ENCODE measurements at places on chromosomes 1 and 21.

DNA sequence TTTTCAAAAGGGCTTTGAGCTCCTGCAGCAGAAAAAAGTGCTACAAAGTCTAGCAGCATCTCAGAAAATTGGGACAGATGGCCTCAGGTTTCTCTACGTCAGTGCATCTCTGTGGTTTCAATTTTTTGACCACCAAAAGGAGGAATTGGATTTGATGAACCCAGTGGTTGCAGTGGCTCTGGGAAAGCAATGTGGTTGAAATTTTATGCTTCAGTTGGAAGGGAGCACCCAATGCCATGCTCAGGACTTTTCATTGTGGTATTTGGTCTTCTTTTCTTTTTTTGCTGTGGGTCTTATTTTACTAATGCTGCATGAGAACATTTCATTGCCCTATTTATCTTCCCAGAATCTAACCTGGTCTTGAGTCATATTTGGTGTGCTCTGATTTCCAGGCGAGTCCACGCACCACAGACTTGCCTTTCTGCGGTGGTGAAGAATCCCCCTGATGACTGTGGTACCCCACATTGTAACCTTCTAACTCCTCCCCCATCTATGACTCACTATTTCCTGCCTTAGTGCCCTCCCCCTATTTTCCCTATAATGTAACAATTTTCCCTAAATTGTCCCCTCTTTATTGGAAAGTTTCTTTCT lies 56.7 kb downstream of the S1PR1 start:
- no peak for DNase-seq
- H3K4me1 ChIP-seq: peaks cover 32% of the 10 kb centered on the region
- H3K27me3 ChIP-seq: no peaks in the 10 kb centered on the region

GRCh38 chr1:7508934-7509519 lies 262.1 kb upstream of the VAMP3 start:
- no peak overlapping the region for H3K27ac ChIP-seq
- H3K4me1 ChIP-seq: no peaks in the 10 kb centered on the region
- H3K27me3 ChIP-seq: no peaks in the 10 kb centered on the region
- H3K36me3 ChIP-seq: no peaks in the 10 kb centered on the region
- DNase-seq: no peak
- no peak overlapping the region for H3K4me3 ChIP-seq

DNA sequence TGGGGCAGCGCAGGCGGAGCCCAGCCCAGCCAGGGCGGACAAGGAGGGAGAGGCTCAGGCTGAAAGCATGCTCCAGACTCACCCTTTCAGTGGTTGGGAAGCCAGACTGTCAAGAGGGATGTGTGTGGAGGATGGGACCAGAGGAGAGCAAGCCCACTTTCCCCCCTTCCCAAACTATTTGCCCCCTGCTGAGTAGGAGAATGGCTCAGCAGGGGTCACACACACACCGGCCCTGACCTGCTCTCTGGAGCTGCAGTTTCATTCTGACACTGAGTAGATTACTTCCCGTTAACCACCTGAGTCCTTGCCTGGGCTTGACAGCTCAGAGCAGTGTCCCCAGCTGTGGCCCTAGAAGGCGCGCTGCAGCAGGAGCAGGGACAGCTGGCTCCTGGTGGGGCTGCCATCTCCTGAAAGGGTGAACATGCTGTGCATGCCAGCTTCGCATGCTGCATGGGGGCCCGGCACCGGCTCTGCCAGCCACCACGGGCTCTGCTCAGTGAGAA lies 51.6 kb upstream of the CNTN2 start:
- H3K36me3 ChIP-seq: no peaks in the 10 kb centered on the region
- H3K27me3 ChIP-seq: no peaks in the 10 kb centered on the region
- no peak for DNase-seq
- H3K27ac ChIP-seq: no peak overlapping the region
- H3K4me3 ChIP-seq: no peak overlapping the region

- peaks cover 55% of the 10 kb centered on the region for H3K4me1 ChIP-seq
- peaks cover 26% of the 10 kb centered on the region for H3K36me3 ChIP-seq
- no peak for DNase-seq
- no peaks in the 10 kb centered on the region for H3K27me3 ChIP-seq
These were observed 9.2 kb downstream of the SRSF4 start for GRCh38 chr1:29172415-29172939.

DNA sequence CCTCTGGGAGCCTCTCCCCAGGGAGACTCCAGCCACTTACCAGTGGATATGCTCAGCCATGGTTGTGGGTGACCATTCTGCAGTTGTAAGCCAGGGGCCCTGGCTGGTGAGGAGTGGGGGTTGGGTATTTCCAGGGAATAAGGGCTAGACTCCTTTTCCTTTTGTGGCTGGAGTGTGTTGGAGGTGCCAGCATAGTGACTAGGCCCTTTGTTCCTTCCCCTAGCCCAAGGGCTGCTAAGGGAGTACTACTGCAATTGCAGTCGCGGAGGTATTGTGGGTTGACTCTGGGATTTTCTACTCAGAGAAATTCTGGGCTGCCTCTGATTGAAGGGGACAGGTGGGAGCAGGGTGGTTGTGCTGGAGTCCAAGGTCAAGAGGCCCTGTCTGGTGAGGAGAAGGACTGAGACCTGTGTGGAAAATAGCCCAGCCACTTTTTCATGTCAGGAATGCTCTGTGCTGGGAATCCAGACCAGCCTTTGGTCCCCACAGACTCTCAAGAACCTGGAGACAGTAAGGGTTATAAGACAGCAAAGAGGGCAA lies 43.1 kb downstream of the MROH9 start:
- no peaks in the 10 kb centered on the region for H3K4me1 ChIP-seq
- no peaks in the 10 kb centered on the region for H3K27me3 ChIP-seq
- no peak overlapping the region for H3K4me3 ChIP-seq
- no peak for DNase-seq

Measured in CD4-positive, CD25-positive, alpha-beta regulatory T cell (primary cell).